ENCODE measurements at places on chromosomes 5 and 9.
A peak's percentile ranks its signal among the peaks of the same experiment; 100 is the strongest.

DNA sequence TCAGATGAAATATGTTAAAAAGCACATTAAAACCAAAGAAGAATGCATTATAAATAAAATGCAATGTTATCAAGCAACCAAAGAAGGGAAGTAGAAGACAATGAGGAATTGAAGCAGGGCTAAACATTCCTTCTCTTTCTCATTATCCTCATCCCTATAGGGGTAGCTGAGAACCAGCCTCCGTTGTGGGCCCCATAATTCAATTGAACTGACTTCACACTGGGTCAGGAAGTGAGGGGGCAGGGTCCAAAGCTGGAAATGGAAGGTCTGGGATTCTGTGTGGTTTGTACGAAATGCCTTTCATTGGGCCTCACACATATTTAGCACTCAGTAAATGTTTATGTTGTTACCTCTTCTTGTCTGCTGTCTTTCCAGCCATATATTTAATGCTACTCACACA is 220.4 kb upstream of the CD180 start:
- no peak for DNase-seq

DNA sequence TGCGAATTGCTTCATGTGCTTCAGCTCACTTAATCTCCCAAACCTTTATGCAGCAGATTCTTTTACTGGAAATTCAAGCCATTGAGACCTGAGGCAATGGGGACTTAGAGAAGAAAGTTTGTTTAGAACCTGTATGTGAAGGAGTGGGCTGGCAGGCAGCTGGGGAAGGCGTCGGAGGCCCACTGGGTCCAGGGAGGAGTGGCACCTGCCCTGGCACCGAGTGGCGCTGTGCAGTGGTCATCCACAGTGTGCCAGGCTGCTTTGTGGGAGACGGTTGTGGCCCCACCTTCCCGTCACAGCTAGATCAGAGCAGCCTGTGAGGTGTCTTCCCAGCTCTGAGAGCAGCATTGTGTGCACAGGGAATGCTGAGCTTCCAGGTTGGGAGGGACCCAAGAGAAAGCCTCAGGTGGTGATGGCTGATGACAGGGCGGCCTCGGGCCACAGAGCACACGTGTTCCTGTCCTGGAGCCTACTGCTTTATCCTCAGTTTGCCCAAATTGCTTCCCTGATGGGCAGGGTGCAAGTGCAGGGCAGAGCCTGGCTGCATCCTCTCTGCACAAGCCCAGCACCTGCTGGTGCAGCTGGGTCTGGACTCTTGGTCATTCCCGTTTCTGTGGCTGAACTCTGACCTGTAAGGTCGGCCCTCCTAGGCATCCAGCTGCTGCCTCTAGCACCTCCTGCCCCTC is 175.2 kb downstream of the CACNA1B start:
- no peak for DNase-seq

DNA sequence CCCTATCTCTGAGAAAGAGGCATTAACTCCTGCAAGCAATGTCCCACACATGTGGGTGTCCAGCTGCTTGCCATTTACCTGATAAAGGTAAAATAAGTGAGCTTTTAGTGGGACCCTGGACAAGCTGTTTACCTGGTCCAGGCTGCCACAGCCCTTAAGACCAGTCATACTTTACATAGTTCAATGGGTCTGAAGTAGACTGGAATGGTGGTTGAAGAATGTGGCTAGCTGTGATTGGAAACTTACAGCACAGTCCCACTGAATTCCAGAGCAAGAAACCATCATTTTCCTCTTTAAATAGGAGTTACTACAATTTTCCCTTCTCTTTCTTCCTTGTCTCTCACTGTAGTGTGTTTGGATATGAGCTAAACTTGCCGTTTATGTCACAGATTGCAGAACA is 60.6 kb downstream of the GGTA1 start:
- DNase-seq, result no peak

- no peak for DNase-seq
Observed at GRCh38 chr5:171442287-171443042, 23.0 kb downstream of the FGF18 start.

DNA sequence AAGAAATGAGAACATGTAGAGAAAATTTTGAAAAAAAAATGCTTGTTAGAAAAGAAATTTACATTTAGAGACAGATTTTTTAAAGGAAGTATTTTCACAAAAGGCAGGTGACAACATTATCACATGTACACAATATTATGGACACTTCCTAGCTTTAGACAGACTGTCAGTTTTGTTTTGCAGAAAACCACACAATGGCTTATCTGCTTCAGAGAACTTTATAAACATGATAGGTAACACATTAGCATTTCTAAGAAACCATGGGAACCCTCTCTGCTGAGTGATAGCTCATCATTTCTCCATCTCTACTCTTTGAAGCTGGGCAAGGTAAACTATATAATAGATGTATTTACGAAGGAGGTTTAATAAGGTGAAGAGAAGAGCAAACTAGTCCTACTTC is 25.6 kb downstream of the POU5F2 start:
- DNase-seq, result no peak

- no peak for DNase-seq
Observed at GRCh38 chr5:113689647-113690046, 176.2 kb downstream of the YTHDC2 start.

DNA sequence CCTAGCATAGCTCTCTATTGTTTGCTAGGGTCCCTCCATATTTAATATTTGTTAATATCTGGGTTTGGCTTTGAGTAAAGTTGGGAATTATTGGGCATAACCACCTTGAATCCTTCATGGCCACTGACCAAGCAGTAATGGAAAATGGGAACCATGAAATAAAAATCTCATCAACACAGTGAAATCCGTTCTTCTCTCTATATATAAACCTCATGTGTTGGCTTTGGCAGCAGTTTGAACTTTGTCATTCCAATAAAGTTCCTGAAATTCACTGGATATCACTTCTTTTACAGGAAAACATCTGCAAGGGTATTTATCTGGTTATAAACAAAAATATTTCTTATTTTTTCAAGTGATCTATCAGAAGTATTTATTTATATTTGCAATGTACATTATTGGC is 93.0 kb upstream of the MPDZ start:
- DNase-seq, result no peak

- DNase-seq, result no peak
Observed at GRCh38 chr9:114296338-114296737, 26.6 kb upstream of the ORM1 start.

DNA sequence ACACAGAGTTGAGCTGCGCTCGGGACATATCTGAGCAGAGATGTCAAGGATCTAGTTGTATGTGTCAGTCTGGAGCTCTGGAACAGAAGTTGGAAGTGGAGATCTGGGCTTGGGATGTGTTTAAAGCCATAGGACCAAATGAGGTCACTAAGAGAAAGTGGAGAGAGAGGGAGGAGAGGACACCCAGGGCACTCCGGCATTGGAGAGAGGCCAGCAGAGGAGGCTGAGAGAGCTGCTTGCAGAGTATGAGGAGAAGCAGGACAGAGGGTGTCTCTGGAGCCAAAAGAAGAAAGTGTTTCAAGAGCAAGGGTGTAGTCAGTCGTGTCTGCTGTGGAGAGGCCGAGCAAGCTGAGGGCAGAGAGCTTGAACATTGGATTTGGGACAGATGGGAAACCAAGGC is 34.7 kb downstream of the ARHGEF37 start:
- peak; percentile 71 for DNase-seq
